Foreskin keratinocyte (primary cell): ENCODE measurements at places on chromosomes 11 and 22.

GRCh38 chr11:129766898-129767604 lies 48.6 kb upstream of the TMEM45B start:
- DNase-seq = no peak

DNA sequence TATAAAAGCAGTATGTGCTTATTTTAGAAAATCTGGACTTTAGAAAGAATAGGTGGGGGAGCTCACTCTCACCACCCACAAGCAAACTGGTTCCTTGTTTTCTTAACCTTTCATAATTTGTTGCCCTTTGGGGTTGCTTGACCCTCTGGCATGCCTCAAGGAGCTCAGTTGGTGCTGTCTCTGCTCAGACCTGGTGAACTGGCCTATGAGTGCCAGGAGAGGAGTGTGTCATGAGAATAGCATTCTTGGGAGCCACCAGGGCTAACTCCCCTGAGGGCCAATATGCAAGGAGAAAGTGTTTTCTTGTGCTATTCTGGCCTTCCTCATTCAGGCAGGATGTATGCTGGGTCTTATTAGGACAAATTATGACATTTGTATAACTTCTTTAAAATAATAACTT lies 21.0 kb upstream of the AMOTL1 start:
- peak; percentile 88 for DNase-seq

DNA sequence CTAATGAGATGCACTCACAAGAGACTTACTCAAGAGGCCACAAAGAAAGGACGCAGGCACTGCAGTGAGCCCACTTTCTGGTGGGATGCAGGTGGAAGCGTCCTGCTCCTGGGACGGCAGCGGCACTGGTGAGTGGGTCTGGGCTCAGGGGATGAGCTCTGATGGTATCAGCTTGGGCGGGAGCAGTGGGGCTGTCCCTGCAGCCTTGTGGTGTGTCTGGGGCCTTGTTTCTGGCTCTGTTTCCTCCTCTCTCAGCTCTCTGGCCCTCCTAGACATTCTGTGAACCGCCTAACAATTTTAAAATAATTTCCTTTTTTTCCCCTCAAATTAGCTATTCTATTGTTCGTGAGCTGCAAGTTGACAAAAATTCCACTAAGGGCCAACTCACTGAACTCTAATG lies 8.8 kb upstream of the ST14 start:
- DNase-seq = no peak

- no peak for DNase-seq
These were observed 7.1 kb upstream of the KCNJ11 start for GRCh38 chr11:17395554-17395961.
